ENCODE measurements at places on chromosomes 12 and 14. TPM values are rescaled to one million over a fixed set of nuclear protein-coding genes. Genes with fewer than 3 reads are reported as not detected.

CYP27B1 gene
- total RNA-seq = 0.86 TPM

NPFF gene
- not detected for total RNA-seq

PTPRQ gene
- total RNA-seq = 0.01 TPM

SOAT2 gene
- 0.23 TPM for total RNA-seq

SHMT2 gene
- 126 TPM for total RNA-seq

TDRD9 gene
- 0.04 TPM for total RNA-seq

ABCB9 gene
- total RNA-seq = 9.8 TPM

GPX2 gene
- total RNA-seq = 281 TPM
